ENCODE measurements at places on chromosomes 1 and 21.

GRCh38 chr21:44285138-44285992 is at the start of gene AIRE:
Gene AIRE (plus strand): TSS chr21:44285876. CDS start chr21:44286007, 131 bp downstream.
- no peak for DNase-seq

GRCh38 chr1:59688976-59689375 is 125.8 kb upstream of the HOOK1 start:
- no peak for DNase-seq

DNA sequence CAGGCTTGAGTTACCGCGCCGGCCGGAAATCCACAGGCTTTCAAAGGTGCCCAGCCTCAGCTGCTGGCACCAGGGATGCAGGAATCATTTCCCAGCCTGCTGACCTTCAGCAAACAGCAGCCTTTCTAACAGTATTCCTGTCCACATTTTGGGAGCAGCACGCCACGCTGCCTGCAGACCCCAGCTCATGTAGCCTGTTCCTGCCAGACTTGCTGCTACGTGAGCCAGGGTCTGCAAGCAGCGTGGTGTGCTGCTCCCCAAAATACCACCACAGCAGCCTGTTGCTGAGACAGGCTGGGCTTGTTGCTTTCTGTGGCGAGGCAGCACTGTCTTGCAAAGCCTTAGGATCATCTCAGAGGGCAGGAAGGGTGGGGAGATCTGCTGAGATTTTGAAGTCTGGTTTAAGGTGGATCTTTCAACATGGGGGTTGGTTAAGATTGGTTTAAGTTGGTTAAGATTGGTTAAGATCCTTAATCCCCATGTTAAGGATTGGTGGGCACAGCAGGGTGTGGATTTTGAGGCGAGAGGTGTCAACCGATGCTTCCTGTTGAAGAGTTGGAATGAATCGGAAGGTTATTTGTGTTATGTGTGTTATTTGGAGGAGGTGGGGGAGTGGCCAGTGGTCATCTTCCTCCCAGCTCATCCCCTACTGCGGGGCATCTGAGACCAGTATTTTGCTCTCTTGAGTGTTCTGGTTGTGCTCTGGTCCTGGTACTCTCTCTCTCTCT is 12.9 kb downstream of the FAAH start:
- DNase-seq: no peak

GRCh38 chr1:82269431-82269830 is 468.7 kb downstream of the ADGRL2 start:
- DNase-seq: no peak

- no peak for DNase-seq
Measured at GRCh38 chr1:38746941-38747600, 112.5 kb downstream of the RRAGC start.

- DNase-seq: no peak
Measured at GRCh38 chr1:57036641-57037579, 71.1 kb upstream of the C8B start.

GRCh38 chr1:89802051-89802450 is 18.8 kb upstream of the LRRC8D start:
- no peak for DNase-seq

DNA sequence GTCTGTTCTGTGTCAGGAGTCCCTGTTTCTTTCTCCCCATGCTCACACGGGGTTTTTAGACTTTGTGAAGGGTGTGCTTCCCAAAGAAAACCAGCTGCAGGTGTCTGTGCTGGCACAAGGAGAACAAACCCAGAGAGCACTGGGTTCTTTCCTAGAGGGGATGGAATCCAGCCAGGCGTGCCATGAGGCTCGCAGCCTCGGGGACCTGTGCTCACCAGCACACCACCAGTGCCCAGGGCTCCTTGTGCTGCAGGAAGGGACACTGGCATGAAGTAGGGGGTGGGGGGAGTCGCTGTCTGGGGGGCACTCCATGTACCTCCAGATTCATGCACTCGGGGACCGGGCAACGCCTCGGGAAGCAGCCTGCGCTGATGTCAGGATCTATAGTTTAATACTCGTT is 57.9 kb downstream of the AGPAT3 start:
- DNase-seq: no peak

- DNase-seq: no peak
Measured at GRCh38 chr21:28224191-28224726, 768.4 kb downstream of the LTN1 start.

DNA sequence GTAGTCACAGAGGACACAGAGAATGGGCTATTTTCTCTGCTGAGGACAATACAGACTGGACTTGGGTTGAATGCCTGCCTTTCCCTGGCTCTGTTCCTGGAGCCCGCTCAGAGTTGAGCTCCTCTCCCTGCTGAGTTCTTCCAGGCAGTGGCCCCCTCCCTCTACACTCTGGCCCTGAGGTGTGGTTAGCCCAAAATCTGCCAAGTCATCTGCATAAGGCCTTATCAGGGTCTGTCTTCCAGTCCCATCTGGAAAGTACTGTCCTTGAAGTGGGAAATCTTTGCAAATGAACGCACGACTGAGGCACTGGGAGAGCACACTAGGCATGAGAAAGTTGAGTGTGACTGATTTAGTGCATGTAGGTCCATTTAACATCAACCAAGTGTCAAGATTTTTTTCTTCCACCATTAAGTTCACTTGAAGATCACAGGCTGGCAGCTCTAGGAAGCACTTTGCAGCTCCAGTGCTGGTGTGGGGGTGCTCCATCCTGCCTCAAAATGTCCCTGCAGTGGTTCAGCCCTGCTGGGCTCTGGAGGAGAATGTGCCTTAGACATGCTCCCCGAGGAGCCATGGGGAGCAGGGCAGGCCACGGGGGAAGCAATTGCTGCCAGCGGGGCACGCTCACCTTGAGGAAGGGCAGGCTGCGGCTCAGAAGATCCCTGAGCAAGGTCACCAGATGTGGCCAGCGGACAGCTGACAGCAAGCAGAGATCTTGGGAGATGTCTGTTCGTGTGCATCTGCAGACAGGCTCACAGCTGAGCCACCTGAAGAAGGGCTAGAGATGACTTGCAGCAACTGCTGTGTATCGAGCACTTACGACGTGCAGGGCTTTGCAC is 41.5 kb downstream of the IER5 start:
- no peak for DNase-seq

- no peak for DNase-seq
Measured at GRCh38 chr1:168146626-168147025, 9.9 kb upstream of the GPR161 start.

DNA sequence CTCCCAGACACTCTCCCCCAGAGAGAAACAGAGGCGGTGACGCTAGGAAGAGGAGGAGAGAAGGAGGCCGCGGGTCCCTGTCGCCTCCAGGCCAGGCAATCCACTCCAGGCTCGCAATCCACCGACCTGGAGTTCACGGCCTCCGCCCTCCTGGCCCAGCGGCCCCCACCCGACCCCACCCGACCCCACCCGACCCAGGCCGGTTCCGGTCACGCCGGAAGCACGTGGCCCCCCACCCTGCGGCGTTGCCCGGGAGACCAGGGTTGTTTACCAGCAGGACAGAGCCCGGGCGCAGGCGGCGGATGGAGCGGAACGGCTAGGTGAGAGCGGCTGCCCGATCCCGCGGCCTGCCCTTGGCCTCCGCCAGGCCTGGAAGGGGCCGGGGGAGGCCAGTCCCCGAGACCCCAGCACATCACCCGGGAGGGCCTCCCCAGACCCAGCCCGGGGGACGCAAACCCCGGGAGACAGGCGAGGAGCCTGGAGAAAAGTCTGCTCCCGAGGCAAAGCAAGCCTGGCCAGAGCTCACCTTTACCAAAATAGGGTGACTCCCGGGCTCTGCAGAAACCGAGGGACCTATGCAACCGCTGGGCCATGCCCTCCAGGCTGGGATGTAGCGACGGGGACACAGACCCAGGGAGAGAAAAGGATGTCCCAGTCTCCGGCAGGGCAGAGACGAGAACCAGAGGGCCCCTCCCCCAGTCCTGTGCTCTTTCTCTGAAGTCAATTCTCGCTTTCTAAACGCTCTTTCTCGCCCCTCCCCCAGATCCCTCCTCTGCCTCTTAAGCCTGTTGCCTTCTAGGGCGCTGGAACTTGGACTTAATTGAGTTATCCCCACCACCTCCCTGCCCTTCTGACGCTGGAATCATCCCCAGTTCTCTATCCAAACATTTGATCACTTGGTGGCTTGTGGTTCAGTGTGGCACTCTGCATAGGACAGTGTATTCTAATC is at the start of the genes PLA2G2C and UBXN10:
Gene PLA2G2C (minus strand): TSS at position 685 of the 949 bp plus-strand sequence. CDS start 9,155 bp downstream, outside the sequence.
Gene UBXN10 (plus strand): TSS at position 263 of the 949 bp plus-strand sequence. CDS start 4,466 bp downstream, outside the sequence.
- no peak for DNase-seq
